ENCODE measurements at places on chromosomes 16 and 17.

- DNase-seq, result no peak
Measured at GRCh38 chr16:704552-705380, 835 bp downstream of the FBXL16 start.

DNA sequence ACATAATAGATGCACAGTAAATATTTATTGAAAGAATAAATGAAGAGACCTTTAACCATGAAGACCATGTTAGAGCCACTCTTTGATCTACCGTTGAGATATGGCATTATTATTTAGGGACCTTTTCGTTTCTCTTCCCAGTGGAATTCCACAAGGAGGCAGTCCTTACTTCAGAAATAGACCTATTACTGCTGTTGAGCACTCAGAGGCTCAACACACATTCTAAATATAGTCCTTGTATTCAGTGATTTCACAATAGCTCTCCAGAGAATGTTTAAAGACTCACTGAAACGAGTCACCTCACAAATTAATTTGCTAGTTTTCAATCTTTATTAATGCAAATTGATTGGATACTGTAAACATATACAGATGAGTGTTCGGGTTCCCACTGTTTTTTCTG lies 603.8 kb downstream of the CDH8 start:
- no peak for DNase-seq

GRCh38 chr17:44775838-44776621 lies 17.2 kb downstream of the ADAM11 start:
- no peak for DNase-seq

DNA sequence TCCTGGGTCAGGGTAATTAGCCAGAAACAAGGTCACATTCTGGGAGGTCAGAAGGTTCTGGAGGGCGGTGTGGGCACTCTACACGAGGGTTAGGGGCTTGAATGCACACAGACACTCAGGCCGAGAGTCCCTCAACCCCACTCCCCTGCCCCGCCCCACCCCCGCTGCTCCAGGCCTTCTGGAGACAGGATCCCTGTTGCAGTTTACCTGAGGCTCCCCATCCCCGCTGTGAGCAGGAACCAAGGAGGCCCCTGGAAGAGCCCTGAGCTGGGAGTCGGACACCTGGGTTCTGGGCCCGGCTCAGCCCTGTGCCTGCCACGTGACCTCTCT lies 4.4 kb upstream of the ACTG1 start:
- no peak for DNase-seq

GRCh38 chr17:39834017-39834416 lies 30.1 kb downstream of the IKZF3 start:
- no peak for DNase-seq

DNA sequence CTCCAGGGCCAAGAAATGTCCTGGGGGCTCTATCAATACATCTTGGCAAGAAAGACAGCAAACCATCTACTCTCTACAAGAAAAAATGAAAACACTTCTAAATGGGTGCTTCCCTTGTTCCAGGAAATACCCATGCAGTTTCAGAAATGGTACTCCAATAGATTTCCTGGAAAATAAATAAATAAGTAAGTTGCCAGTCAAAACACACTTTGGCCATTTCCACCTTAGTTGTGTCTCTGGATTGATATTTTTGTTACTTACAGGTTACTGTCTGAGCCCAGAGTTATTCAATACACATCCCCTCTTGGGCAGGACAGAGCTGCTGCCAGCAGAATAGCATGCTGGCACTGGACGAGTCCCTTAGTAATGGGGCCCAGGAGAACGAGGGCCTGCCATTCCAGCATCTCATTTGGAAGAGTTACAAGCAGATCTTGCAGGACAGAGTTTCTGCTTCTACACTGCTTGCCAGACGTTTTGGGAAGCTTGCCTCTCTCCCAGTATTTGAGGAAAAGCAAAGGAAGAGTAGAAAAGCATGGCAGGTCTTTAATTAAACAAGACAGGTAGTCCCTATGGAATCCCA lies 100.5 kb downstream of the SMG6 start:
- no peak for DNase-seq

GRCh38 chr16:61993108-61993507 lies 43.1 kb downstream of the CDH8 start:
- DNase-seq, result no peak

GRCh38 chr17:16339402-16339801 lies 13.9 kb downstream of the CENPV start:
- DNase-seq, result no peak

DNA sequence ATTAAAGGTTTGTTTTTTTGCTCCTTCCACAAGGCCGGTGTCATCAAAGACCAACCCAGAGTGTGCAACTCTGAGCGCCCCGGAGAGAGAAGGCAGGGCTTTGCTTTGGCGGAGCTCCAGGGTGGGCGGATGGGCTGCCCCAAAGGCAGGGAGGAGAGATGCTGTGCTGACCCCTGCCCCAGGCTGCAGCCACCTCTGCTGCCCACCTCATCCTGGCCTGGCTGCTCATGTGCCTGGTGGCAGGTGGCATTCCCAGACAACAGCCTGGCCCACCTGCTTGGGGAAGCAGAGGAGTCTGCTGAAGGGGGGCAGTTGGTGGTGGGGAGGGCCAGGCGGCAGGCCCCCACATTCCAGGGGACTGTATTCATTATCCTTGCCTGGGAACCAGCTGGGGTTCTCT lies 122.1 kb downstream of the SDK2 start:
- no peak for DNase-seq

DNA sequence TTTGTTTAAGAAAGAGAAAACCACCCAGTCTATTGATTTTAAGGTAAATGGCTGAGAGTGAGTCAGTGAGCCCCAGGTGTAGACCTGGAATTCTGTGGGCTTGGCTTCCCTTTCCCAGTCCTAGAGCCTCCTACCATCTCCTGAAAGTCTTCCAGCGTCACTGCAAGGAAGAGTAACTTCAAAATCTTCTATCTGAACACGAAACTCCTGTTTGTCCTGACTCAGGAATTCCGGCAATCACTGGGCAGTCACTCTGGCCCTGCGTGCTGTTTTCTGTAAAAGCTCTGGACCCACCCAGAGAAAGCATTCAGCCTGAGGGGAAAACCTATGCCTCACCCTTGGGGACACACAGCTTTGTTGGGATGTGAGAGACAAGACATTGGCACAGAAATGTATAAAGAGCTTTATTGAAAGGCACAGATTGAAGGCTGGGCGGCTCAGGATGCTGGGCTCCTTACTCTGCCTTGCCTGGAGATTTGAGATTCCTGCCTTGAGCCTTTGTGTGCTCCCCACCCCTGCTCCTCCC lies 15.9 kb downstream of the MINK1 start:
- no peak for DNase-seq

GRCh38 chr17:68565661-68566441 lies 35.3 kb downstream of the FAM20A start:
- no peak for DNase-seq

DNA sequence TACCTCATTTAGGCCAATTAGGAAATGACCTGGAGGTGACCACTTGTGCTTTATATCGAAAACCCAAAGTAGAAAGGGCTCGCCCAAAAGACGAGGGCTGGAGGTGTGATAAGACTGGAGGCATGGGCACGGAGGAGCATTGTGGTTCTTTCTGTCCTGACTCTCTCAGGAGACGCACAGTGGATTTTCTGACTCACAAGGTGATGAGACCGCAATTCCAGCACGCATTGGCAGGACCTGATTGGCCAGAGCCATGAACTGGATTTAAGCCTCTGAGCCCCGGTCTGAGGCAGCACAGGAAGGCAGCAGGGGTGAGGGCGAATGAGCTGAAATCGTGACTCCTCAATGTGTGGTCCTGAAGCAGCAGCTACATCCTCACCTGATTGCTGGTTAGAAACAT lies 559.1 kb upstream of the SALL1 start:
- no peak for DNase-seq

- DNase-seq, result no peak
Measured at GRCh38 chr17:63423963-63424362, 22.1 kb downstream of the CYB561 start.

- peak; percentile 49 for DNase-seq
Measured at GRCh38 chr16:2838928-2839327, 8.8 kb downstream of the ZG16B start.

GRCh38 chr16:26952411-26952810 lies 114.3 kb upstream of the C16orf82 start:
- DNase-seq, result no peak

DNA sequence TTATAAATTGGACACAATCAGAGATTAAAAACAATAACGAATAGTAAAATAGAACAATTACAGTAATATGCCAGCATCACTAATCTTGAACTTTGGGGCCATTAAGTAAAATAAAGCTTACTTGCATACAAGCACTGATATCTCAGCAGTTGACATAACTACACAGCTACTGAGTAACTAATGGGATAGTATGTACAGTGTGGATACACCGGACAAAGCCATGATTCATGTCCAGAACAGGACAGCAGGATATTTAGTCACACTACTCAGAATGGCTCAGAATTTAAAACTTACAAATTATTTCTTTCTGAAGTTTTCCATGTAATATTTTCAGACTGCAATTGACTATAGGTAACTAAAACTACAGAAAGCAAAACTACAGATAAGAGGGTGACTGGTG lies 427.5 kb downstream of the CDH13 start:
- DNase-seq, result no peak

DNA sequence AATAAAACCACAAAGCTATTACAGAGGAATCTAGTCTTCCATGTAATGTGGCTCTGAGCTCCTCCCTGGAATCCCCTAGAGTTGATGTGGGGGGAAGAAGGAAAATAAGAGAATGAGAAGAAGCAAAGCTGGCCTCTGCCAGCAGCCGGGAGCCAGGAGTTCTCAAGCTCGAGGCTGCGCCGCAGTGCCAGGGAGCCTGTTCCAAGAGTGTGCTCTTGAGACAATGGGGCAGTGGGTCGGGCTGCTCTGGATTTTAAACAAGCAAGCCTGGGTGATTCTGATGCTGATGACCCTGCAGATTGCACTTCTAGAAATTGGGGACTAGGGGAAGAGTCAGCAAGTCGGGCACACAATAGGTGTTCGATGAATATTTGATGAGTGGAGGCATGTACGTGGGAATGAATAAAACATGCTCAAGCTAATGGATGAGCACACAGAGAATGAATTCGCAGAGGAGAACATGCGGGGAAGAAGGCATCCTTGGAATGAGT lies 119.9 kb downstream of the CMIP start:
- DNase-seq, result no peak

GRCh38 chr17:32861981-32862380 lies 14.9 kb downstream of the MYO1D start:
- no peak for DNase-seq

GRCh38 chr16:67652578-67653127 lies 7.4 kb downstream of the ACD start:
- DNase-seq, result no peak

DNA sequence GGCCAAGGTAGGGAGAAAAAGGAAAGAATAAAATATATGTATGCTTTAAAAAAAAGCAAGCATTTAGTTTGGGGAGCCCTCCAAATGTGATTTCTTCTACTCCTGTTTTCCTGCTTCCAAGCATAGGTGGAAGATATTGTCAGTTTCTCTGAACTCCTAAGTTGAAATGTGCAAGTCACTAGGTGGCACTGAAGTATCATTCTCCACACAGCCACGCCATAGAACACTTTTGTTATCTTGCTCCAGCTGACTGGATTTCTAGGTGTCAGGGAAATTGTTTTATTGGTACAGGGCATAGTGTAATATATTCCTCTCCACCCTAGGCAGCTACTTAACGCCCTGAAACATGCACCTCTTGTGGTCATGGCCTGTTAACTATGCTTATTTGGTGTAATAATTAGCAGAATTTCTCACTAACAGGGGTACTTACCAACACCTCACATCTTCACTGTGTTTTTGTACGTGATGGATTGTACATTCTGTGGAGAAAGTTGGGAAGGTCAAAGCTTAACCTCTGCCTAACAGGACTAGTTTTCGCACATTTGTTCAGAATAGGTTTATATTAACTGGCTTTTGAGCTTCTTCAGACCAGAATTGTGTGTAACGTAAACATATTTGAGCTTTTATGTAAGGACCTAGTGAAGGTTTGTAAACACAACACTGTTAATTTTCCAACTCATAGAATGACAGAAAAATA lies 69.3 kb downstream of the FTO start:
- DNase-seq, result no peak

DNA sequence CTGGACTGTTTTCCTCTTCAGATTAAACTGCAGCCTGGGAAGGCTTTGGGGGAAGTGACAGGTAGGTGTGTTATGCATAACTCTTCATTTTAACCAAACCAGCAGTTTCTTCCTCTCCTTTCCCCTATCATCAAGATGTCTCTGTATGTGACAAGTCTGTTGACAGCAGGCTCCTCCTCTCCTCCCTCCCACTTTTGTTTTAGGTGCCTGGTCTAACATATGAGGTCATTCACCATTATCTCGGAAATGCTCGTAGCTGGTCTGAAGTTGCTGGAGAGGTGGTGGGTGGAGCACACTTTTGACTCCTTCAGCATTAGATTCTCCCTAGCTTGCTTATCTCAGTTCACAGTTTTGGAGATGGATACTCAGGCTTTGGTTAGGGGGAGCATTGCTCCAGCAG lies 571.0 kb upstream of the EEF2KMT start:
- no peak for DNase-seq

DNA sequence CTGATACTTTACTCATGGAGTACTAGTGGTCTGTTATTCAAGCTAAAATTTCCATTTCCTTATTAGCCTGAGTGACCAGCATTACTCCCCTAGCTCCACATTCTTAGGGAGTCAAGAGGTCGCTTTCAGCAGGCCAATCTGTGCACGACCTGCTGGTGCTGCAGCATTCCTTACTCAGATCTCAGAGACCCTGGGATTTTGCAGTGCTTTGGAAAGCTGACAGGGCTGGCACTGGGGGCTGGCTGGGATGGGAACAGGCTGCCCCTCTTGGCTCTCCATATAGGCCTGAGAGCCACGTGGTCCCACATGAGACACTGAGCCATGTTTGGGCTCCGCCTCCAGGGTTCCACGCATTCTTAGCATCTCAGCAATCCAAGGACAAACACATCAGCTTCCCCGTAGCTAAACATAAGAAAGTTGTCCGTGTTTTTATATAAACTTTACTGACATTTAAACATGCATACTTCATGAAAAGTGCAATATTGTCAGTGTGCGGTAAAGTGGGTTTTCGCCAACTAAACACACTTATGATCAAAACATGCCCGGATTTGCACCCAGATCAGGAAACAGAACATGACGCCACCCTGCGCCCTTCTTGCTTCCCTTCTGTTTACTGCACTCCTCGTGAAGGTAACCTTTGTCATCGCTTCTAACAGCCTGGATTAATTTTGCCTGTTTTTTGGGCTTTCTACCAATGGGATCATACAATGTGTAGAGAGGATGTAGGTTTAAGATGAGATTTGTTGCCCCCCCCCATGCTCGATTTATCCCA lies 254.5 kb upstream of the CACNG5 start:
- DNase-seq, result no peak
